ENCODE measurements at places on chromosomes 1 and 21.
A peak's percentile ranks its signal among the peaks of the same experiment; 100 is the strongest.

DNA sequence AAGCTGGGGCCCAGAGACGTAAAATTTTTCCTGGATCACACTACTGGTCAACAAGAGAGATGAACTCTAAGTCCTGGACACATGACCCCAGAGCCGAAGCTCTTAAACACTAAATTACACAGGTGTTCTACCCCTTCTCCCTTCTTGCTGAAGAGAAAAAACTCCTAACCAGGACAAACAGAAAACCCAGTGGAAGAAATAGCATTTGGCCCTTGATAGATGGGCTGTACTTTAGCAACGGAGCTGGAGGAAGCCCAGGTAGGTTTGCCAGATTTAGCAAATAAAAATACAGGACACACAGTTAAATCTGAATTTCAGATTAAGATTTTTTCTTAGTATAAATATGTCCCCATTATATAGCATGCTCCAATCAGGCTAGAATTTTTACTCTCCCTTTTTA is 72.7 kb downstream of the DIRAS3 start:
- ATAC-seq = no peak

DNA sequence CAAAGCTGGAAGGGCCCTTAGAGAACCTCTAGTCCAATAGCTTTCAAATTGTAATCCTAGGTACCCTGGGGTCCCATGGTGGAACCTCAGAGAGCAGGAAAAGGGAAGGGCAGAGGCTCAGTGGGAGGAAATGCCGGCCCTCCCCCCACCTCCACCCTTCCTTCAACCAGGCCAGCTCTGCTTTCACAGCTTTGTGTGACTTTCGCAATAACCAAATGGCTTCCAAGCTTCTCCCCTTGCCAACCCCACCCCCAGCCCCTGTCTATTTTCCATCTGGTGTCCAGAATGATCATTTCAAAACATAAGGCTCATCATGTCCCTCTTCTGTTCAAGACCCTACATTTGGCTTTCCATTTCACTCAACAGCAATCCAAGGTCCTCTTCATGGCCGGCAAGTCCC is 74.4 kb downstream of the CD58 start:
- no peak for ATAC-seq

DNA sequence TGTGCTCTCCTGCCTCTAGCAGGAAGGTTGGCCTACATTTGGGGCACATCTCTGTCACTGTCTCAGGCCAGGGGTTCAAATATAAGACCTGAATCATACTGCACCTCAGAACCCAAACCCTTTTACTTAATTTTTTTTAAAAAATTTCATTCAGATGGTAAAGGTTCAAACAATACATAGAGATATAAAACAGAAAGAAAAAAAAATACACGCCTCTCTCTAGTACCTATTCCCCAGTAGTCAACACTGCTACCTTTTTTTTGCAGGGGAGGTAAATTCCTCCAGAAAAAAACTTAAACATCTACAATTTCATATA is 32.9 kb downstream of the MAPKAPK2 start:
- ATAC-seq = no peak

DNA sequence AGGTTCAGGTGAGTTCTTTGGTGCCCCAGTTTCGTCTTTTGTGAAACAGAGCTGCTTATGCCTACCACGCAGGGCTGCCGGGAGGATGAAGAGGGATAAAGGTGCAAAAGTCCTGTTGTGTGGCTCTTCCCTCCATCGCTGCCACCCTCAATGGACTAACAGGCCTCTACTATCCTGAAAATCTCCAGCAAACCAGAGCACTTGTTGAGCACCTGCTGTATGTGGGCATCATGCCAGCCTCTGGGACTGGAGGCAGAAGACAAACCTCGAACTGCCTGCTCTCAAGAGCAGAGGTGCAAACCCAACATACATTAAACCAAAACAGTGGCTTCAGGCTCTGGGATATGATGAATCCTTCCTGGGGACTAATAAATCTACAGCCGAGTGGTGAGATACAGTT is 174.1 kb downstream of the ACTL8 start:
- no peak for ATAC-seq

- ATAC-seq = no peak
These were observed 17.9 kb upstream of the APP start for GRCh38 chr21:26188422-26188821.

- no peak for ATAC-seq
These were observed 167.2 kb upstream of the ATP1B1 start for GRCh38 chr1:168939110-168939946.

DNA sequence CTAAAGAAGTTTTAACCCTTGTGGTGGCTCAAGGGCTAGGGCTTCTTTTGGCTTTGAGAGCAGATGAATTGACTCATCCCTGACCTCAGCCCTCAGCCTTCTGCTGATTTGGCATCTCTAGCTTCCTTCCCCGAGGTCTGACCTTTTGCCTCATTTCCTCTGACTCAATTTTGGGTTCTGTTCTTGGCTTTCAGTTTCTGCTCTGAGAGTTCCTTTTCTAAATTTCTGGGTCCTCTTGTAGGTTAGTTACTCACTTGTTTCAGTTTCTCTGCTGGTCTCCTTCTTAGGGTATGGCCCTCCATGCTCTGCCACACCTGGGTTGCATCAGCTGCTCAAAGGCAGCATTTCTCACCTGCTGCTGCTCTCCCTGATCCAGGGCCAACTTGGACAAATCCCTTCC is 19.4 kb downstream of the PDE4B start:
- ATAC-seq = peak; percentile 96

GRCh38 chr1:226550672-226551041 is 2.1 kb downstream of the STUM start:
- no peak for ATAC-seq

DNA sequence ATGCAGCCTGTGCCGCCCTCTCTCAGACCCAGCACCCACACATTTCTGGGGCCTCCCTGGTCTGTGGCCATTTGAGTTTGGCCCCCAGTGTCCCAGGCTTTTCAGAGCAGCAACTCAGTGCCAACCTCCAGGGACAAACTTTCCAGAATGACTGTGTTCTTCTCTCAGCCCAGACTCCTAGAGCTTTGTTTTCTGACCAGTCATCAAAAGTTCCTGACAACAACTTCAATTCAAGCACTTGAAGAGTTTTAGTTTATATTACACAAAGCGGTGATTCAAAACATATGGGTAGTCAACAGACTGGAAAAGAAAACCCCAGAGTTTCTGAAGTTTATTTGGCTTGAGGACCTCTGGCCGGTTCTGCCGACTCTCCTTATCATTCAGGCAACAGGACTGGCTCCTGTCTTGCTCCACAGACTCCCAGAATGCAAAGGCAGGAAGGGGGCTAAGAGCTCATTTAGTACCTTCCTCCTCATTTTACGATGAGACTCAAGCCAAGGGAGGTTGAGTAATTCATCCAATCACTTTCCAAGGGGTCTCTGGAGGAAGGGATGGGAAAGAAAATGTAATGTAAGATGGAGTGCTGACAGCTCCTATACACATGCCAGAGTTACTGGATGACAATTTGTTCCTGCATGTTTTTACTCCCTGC is 27.0 kb upstream of the TIAM1 start:
- no peak for ATAC-seq

DNA sequence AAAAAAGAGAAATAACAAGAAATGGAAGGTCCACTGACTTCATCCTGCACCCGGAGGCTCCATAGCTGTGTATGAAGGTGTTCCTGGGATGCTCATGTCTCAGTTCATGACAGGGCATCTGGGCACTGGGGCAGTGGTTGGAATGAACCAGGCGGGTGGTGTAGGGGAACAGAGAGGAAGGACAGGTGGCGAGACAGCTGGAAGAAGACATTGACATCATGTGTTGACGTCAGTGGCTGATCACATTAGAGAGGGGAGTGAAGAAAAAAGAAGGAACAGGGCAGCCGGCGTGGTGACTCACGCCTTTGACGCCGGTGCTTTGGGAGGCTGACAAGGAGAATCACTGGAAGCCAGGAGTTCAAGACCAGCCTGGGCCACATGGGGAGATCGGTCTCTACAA is 50.1 kb downstream of the HUNK start:
- no peak for ATAC-seq

GRCh38 chr1:84907095-84907827 is 14.3 kb upstream of the LPAR3 start:
- no peak for ATAC-seq

GRCh38 chr1:21919520-21919919 is 17.6 kb downstream of the HSPG2 start:
- no peak for ATAC-seq

DNA sequence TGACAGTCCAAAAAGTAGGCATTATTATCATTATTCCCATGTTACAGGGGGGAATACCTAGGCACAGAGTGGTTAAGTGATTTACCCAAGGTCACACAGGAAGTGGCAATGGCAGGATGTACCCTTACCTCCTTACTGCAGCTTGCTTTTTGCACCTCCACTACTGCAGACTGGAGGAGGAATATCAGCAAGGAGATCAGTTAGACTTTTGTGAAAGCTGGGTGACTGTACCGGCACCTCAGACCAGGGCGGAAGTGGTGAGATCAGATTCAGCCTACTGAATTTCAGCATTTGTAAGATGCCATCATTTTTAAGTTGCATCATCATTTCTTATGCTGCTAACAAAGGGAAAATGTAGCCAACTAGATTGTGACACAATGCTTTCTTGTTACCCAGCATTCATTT is 4.5 kb downstream of the ADARB1 start:
- peak; percentile 86 for ATAC-seq

Data from activated CD4-positive, CD25-positive, alpha-beta regulatory T cell treated with anti-CD3 and anti-CD28 coated beads, Interleukin-2, amount 50 U/mL, for 24 hours (primary cell).